ENCODE measurements at places on chromosomes 1 and 21.

- peak; percentile 81 for DNase-seq
These were observed 98.5 kb downstream of the ASH1L start for GRCh38 chr1:155463865-155464650.

- no peak for DNase-seq
These were observed 164.0 kb downstream of the NEK7 start for GRCh38 chr1:198320759-198321158.

- no peak for DNase-seq
These were observed 143.3 kb downstream of the ETS2 start for GRCh38 chr21:38949070-38949380.

- DNase-seq, result no peak
These were observed 146.4 kb upstream of the POU3F1 start for GRCh38 chr1:38193040-38193439.

DNA sequence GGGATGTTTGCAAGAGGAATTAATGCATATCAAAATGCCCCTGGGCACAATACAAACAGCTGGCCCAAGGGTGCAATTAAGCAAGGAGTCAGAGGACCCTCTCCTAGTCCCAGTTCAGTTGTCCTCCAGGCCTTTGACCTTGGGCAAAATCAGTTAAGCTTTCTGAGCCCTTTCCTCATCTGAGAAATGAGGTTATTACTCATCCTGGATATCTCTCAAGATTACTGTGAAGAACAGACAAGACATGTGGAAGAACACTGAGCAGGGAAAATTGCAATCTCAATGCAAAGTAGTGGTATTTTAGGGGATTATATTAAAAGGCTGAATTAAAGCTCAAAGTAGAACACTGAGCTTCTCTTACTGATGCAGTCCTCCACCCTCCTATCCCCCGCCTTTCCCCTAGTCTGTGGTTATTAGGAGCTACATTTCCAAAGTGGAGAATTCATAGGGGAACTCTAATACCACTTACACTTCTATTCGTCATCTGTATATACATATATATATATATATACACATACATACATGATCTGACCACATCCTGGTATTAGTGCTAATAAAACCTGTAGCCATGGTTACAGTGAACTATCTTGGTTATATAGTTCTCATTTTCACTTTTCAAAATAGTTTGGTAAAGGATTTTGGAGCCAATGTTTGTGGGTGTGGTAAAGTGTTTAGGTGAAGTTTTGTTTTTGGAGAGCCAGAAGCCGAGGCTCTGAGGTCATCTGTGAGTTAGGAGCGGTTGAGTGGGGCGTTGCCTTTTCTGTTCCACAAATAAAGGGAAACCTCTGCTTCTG lies 18.1 kb downstream of the KIAA0040 start:
- DNase-seq, result no peak

- DNase-seq, result peak; percentile 67
These were observed 50.5 kb downstream of the DNAJC6 start for GRCh38 chr1:65359888-65360287.

- DNase-seq, result no peak
These were observed 159.1 kb upstream of the USP24 start for GRCh38 chr1:55374216-55374615.

DNA sequence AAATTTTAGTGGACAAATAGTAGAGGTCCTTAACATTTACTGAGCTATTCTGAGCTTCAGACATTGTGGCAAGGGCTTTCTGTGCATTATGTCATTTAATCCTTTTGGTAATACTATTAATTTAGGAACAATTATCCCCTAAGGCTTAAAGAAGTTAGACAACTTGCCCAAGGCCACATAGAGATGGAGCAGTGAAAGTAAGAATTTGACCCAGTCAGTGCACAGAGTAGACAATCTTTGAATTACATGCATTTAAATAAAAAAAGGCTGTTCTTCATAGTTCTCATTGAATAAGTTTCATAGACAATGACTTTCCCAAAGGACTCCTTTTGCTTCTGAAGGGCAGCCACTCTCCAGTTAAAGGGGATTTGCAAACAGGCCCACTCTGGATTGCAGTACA lies 142.7 kb downstream of the RUNX1 start:
- no peak for DNase-seq

DNA sequence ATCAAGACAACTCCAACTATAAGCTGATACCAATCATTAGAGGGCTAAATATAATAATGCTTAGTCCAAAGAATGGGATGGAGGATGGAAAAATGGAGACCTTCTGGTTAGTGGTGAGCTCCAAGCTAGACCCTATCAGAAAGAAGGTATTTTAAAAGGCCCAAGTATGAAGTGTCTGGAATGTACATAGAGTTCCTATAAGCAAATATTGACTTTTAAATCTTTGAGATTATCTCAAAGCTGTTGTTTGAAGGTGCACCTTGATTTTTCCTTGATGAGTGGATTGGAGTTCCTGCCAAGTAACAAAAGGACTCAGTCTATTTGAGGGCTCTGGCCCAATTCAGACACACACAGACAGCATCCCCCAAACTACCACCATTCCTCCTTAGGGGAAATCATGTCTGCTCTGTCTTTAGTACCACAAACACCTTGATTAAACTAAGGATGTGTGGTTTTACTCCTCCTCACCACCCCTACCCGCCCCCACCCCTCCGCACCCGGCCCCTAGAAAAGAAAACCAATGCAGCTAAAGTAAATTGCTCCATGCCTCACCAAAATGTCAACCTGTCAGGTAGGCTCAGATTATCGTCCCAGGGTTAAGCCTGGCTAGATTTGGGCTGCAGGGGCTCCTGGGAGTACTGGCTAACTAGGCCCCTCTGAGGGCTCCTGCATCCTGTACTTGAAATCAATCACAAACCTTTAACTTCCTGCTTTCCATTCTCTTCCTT lies 59.4 kb downstream of the CDC7 start:
- DNase-seq, result no peak

DNA sequence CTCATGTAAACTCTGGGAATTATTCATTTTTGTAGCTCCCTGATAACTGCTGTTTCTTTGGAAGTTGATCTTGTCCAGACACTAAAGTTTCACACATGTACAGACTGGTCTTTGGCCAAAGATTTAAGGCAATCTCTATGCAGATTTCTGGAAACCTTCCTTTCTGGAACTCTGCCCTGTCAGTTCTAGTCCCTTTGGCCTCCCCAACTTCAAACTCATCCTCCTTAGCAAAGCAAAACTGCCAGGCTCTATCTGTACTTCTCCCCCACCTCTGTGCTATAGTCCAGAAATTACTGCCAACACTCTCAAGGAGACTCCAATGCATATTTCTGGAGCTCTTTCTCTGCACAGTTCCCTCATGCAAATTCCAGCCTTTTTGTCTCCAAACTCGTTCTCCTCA lies 36.5 kb downstream of the C1orf198 start:
- no peak for DNase-seq

DNA sequence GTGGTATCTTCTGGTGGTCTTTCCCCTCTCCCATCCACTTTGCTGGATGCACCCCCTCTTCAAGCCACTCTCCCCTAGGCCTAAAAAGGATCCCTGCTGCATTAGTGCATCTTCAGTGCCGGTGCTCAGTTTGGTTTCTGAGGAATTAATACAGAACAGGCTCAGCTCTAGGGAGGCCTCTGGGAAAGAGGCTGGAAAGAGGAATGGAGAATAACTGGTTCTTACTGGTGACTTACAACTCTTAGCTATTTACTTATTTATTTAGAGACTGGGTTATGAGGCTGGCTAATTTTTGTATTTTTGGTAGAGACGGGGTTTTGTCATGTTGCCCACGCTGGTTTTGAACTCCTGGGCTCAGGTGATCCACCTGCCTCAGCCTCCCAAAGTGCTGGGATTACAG lies 19.0 kb downstream of the MFN2 start:
- no peak for DNase-seq

GRCh38 chr1:158706096-158706495 lies 5.6 kb upstream of the OR6K2 start:
- DNase-seq, result no peak

GRCh38 chr1:203678943-203679661 lies 52.5 kb downstream of the ATP2B4 start:
- DNase-seq, result no peak

DNA sequence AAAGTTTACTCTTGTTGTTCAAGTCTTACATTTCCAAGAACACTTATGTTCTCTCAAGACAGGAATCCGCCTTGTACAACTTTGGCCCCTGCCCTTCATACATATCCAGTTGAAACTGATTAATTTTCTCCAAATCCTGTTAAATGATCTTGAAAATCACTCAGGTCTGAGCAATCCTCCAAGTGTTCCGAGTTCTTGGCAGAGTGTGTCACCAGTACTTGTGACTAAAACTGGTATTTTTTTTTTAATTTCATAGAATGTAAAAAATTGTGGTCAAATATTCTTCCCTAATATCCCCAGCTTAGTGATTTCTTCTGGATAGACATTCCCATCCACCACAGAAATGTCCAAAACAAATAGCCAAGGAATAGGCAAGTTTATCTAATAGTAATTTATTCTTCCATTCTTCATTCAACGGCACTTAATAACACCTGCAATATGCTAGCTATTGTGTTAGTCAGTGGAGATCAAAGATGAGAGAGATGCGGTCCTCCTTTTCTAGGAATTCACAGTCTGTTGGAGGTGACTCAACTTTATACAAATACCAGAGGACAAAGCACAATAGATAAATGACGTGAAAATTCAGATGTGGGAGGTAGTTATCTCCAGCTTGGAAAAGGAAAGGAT lies 71.4 kb downstream of the DIRAS3 start:
- DNase-seq, result peak; percentile 13

DNA sequence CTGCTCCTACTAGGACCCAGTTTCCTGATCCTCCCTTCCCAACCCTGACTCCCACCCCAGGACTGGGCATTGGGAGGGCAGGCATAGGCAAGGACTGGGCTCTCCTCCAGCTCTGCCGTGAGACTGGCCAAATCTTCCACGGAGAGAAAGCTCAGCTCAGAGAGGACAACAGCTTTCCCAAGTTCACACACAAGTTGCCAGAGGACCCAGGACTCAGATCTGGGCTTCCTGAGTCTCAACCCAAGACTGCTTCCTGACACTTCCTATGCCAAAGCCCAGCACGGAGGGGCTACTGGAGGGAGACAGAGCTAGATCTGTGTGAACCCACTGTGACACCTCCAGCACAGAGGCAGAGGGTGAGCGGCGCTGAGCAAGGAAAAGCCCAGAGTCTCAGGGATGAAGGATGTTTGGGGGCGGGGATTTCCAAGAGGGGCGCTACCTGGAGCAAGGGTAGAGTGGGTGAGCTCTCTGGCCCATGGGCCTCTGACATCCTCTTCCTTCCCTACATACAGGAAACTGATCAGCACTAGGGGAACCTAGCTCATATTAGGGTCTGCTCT lies 7.1 kb downstream of the PDZK1IP1 start:
- DNase-seq, result no peak

DNA sequence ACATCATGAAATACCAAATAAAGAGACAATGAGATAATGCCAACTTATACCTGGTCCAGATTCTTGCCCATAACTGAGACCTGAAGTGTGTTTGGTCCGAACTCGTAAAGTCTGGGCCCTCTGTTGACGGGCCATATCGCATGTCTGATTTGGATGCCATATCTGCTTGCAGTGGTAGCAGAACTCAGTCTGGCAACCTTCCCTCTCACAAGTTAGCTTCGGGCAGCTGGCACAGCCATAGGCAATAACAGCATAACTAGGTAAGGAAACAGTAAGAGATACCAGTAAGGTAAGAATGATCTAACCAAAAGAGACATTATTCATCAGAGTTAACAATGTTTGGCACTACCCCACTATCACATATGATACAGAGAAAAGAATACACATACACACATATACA lies 15.1 kb downstream of the RNF19B start:
- DNase-seq, result no peak

- no peak for DNase-seq
These were observed 43.4 kb upstream of the NBPF3 start for GRCh38 chr1:21396516-21396915.

DNA sequence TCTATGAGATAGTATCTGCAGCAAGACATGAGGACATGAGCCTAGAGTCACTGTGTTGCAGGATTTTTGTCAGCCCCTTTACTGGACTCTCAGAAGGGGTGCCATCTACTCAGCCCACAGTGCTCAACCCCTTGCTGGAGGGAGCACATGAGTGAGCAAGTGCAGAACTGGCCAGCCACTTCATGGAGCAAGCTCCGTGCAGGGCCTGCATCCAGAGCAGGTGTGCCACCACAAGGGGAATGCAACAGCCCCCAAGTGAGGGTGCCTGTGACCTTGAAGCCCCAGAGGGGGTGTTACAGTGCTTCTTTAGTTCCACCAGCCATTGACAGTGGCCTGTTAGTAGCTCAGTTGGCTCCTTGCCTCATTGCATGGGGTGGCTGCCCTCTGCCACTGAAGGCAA lies 649.7 kb downstream of the PLPP3 start:
- DNase-seq, result no peak

- DNase-seq, result no peak
These were observed 77.9 kb downstream of the GALNT2 start for GRCh38 chr1:230144758-230145504.

- peak; percentile 92 for DNase-seq
These were observed 133.8 kb upstream of the C1orf105 start for GRCh38 chr1:172286629-172287076.

DNA sequence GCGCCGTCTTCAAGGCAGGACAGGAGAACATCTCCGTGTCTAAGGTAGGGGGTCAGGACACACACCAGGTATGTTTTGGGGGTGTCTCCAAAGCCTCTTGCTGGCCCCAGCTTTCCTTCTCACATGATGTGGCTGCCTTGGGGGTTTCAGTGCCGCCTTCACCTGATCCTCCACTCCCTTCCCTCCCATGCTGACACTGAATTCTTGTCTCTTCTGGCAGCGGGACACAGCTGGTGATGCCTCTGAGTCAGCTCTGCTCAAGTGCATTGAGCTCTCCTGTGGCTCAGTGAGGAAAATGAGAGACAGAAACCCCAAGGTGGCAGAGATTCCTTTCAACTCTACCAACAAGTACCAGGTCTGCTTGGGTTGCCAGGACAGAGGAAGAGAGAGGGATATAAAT lies 13.5 kb downstream of the ATP1A2 start:
- no peak for DNase-seq

GRCh38 chr1:230283678-230284077 lies 142.5 kb downstream of the PGBD5 start:
- DNase-seq, result no peak

DNA sequence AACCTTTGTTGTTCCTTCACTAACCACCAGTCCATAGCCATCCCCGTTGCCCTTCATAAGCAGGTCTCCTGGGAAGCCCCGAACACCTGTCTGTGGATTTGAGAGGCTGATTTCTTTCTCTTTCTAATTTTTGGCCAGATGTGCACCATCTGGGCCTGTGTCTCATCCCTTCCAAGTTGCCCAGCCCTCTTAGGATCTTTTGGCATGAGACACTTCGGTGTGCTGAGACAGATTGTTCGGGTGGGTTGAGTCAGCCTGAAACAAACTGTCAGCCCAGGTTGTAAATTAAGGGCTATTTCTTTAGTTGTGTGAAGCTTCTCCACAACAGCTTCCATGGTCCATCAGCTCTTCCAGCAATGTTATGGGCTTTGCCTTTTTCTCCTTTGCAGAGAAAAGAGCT lies 1.4 kb upstream of the DNAJC11 start:
- DNase-seq, result no peak

Measured in adipocyte (in vitro differentiated cells).